ENCODE measurements at places on chromosomes 5 and 9. TPM values are rescaled to one million over a fixed set of nuclear protein-coding genes. Genes with fewer than 3 reads are reported as not detected.

TMEM252 gene
- total RNA-seq: not detected

BRINP1 gene
- 0.23 TPM for total RNA-seq

MARCOL gene
- not detected for total RNA-seq

ZNF354C gene
- total RNA-seq: 5.2 TPM

DNA sequence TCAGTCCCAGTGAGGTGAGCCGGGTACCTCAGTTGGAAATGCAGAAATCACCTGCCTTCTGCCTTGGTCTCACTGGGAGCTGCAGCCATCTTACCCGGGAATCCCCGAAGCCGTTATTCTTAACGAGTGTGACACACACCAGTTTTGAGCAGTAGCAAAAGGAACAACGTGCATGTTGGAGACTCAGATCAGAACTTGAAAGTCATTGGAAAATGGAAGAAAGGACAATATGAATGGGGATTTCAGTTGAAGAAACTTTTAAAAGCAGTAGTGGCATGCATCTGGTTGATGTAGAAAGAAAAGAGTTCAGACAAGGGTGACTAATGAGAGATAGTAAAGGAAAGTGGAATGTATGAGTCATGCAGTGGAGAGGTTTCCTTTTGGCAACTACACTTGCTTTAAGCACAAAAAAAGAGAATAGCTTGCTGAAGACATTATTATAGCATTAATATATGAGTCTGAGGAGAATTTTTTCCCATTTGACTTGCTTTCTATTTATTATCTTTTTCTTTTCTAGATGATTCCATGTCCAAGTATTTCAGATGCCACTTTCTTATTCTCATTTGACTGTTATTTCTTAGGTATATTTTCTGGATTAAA, 44.4 kb upstream of the ANKDD1B start:
- peak; percentile 88 for DNase-seq

- DNase-seq: no peak
Measured at GRCh38 chr9:136225366-136225747, 20.3 kb downstream of the QSOX2 start.

All from LHCN-M2 (cell line).